ENCODE measurements at places on chromosomes 2 and 18. TPM values are rescaled to one million over a fixed set of nuclear protein-coding genes. Genes with fewer than 3 reads are reported as not detected.

The ITPRIPL1 gene
- 0.20 TPM for total RNA-seq

The ADCYAP1 gene
- total RNA-seq = not detected

DNA sequence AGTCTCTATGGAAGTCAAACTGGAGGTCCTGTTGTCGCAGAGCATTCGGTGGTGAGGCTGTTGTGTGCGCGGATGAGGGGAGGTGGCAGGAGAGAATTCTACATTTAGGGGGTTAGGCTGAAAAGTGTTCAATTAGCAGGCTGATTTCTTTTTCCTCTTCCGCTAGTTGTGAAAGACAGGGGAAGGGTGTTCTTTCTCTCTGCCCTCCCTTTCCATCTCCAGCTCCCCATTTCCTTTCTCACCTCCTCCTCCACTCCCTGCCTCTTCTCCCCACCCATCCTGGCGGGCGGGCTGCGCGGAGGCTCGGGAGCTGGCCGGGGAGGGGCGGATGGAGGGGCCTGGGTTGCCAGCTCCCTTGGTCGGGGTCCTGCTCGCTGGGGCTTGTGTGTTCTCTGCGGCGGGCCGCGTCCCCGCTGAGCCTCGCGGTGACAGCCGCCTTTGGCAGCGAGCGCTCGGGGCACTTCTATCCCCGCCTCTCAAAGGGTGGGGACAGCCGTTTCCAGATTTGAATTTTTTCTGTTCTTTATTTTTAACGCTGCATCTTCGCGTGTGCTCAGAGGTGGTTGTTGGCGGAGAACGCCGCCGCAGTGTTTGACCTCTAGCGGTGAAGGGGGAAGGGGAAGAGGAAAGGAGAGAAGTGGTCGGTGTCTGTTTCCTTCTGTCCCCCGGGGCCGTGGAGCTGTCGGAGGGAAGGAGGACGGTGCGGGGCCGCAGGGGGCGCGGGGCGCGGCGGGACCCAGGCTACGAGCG lies 3.6 kb downstream of the SOX11 start:
- DNase-seq = no peak

The ASB18 gene
- total RNA-seq = not detected

- no peak for DNase-seq
Measured at GRCh38 chr2:213246497-213247281, 37.6 kb upstream of the SPAG16 start.

The NEU4 gene
- 109 TPM for total RNA-seq

The HTR2B gene
- 0.35 TPM for total RNA-seq
